Mesenteric fat pad (tissue), 1 donor: ENCODE measurements at places on chromosomes 6 and 20.

DNA sequence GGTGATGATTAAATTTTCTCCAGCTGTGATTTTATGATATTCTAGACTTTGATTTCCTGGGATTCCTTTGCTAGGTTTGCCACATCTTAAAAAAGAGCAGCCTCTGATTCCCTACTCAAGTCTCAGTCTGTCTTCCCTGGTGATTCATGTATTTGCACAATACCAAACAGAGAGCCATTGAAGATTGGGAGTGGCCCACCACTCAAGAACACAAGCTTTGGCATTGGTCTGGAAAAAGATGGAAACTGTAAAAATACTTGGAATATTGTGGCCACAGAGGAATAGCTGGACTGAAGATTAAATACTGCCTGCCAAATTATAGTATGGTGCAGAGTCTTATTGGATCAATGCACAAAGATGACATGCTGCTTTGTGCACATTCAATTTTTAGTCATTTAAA, 32.9 kb downstream of the PTCHD4 start:
- no peak for DNase-seq

DNA sequence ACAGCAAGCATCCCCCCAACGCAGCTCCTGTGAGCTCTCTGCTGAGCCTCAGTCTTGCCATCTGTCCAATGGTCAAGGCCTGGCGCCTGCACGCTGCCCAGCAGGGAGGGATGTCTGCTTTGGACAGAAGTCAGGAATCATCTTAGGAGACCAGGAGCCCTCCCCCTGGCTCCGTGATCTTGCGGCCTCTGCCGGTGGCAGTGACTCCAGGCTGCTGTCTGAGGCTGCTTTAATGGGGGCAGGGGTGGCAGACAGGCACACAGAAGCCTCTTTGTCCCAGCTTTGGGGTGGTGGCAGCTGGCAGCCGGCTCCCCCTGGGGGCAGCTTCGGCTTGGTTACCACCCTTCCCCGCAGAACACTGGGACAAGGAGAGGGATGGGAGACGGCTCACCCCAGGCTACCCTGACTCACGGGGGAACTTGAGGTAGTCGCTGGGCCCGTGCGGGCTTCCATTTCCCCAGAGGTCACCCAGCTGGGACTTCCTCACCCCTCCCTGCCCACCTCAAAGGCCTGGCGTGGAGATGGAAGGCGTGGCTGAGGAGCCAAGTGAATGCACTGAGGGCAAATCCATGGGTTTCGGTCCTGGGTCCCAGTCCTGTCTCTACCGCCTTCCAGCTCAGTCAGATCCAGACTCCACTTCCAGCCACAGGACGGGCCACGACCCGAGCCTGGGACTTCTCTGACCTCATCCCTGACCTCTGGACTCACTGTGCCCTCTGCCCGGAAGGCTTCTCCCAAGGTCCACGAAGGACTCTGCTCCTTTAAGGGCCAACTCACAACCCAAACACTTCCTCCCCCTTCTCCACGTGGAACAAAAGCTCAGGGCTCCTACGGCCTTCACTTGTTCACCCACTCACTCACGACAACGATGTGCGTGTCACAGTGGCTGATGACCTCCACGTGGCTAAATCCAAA, 14.8 kb downstream of the PEDS1 start:
- no peak for DNase-seq

- DNase-seq = peak; percentile 69
These were observed 62.0 kb downstream of the EFCAB8 start for GRCh38 chr20:32920530-32921298.

- no peak for DNase-seq
These were observed 261.9 kb downstream of the UST start for GRCh38 chr6:149008741-149009140.

GRCh38 chr20:48763216-48763914, 64.4 kb downstream of the PREX1 start:
- DNase-seq = no peak

DNA sequence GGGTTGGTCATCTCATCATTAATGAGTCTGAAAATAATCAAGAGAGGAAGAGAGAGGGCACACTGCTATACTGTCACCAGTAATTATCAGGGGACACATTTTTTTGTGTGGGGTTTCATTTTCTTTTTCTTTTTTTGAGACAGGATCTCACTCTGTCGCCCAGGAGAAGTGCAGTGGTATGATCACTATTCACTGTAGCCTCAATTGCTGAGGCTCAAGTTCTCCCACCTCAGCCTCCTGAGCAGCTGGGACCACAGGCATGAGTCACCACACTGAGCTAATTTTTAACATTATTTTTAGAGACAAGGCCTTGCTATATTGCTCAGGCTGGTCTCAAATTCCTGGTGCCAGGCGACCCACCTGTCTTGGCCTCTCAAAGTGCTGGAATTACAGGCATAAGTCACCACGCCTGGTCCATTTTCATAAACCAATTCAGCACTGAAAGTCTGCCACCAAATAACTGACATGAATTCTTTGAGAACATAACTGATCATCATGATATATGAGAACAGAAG, 43.3 kb downstream of the EPHA7 start:
- DNase-seq = no peak

DNA sequence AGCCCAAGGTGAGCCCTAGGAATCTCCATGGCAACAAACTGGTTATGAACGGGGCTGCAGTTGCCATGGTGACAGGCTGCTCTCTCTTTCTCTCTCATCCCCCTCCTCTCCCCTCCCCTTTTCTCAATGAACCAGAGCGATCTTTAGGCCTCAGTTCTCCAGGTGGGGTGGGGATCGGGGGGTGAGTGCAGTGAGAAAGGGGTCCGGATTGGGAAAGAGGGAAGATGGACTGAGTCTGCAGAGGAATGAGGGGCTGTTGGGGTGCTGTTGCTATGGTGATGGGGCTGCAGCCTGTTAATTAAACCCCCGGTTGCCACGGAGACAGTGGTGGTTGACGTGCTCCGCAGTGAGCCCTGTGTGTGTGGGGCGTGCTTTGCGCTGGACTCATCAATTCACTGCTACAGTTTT, 3.6 kb upstream of the SLC12A5 start:
- no peak for DNase-seq

- no peak for DNase-seq
These were observed 66.8 kb upstream of the EDN1 start for GRCh38 chr6:12223383-12223782.

GRCh38 chr6:3782876-3783832, 31.6 kb upstream of the PXDC1 start:
- DNase-seq = no peak

DNA sequence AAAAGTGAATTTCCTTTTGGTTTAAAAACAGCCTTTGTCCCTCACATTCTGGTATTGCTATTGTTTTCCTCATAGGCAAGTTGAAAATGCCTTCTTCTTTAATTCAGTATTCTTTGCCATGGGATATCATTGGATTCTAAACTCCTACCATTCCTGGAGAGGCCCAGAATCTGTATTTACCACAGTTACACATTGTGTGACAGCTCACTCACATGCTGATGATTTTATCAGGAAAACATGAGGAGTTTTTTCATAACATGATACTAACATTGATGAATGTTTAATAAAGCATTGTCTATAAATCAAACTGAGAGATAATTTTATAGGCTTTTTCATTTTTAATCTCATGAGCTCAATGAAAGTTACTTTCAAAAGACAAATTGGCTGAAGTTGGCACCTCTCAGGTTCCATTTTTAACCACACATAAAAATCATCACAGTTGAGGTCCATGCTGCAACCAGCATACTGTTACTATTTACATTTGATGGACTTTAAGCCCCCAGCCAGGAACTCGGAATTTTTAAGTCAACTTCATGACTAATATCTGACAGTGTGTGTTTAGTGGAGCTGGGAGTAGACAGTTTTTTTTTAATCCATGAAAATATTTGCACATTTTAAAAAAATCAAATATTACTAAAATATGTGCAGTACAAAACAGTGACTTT, 82.8 kb downstream of the FAM83B start:
- no peak for DNase-seq

- no peak for DNase-seq
These were observed 164.0 kb downstream of the FARS2 start for GRCh38 chr6:5425267-5425666.

- DNase-seq = no peak
These were observed 6.5 kb upstream of the DST start for GRCh38 chr6:56649053-56649769.

GRCh38 chr20:40648210-40649072, 40.6 kb downstream of the MAFB start:
- no peak for DNase-seq

- DNase-seq = no peak
These were observed 45.1 kb upstream of the GLP1R start for GRCh38 chr6:39003492-39003891.
